GM12892 (cell line): ENCODE measurements at places on chromosomes 6 and 20.

DNA sequence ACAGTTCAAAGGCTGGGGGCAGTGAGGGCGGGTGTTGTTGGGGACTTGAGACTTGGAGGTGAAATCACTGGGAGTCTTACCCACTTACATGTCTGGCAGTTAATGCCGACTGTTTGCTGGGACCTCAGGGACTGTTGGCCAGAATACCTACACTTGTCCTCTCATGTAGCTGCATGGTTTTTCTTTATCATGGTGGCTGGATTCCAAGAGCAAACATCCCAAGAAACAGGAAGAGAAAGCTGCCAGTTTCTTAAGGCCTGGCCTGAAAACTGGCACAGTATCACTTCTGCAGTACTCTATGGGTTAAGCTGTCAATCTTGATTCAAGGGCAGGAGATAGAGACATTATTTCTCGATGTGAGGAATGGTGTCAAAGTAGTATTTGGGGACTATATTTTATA is 19.8 kb upstream of the C6orf62 start:
- no peak for DNase-seq

GRCh38 chr20:8317448-8317847 is 185.4 kb downstream of the PLCB1 start:
- no peak for DNase-seq

- no peak for DNase-seq
Measured at GRCh38 chr6:75492386-75493153, 1.0 kb downstream of the FILIP1 start.

DNA sequence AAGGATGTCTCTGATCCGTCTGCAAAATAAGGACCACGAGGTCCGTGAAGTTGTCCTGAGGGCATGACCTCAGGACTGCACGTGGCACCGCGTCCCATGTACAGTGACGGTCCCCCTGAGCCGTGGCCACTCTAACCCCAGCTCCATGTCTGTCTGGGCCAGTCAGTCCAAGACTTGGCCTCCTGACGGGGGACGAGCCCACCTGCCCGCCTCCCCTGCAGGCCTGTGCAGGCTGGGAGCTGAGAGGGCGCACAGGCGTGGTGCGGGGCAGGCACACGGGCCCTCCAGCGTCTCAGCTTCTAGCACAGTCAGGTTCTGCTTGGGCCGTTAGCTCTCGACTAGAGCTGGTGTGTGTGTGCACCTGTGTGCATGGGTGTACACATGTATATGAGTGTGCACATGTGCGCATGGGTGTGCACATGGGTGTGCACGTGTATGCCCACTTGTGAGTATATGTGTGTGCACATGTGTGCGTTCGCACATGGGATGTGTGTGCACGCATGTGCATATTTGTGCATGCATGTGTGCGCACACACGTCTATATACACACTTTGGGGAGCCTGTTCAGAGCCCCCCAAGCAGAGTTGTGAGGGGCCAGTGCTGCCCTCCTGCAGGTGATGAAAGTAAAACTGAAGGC is 307.0 kb downstream of the TAF4 start:
- DNase-seq: no peak

GRCh38 chr6:167507376-167507945 is 182.6 kb downstream of the TTLL2 start:
- DNase-seq: no peak

- no peak for DNase-seq
Measured at GRCh38 chr6:56048601-56049000, 173.2 kb upstream of the BMP5 start.

DNA sequence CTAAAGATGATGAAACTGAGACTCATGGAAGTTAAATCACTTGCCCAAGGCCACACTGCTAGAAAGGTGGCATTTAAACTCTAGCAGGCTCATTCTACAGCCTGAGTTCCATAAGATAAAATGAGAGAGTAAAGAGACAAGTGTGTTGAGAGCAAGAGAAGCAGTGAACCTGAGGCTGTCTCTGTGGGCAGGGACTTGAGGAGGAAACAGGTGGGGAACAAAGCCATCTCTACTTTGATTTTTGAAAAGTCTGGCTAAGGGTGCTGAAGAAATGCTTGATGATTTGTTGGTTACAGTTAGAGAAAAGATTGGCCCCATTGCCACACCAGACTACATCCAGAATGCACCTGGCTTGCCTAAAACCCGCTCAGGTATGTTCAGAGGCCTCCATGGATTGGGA is 29.0 kb downstream of the GSS start:
- DNase-seq: no peak

- DNase-seq: no peak
Measured at GRCh38 chr20:58752565-58752964, 60.0 kb downstream of the NPEPL1 start.

DNA sequence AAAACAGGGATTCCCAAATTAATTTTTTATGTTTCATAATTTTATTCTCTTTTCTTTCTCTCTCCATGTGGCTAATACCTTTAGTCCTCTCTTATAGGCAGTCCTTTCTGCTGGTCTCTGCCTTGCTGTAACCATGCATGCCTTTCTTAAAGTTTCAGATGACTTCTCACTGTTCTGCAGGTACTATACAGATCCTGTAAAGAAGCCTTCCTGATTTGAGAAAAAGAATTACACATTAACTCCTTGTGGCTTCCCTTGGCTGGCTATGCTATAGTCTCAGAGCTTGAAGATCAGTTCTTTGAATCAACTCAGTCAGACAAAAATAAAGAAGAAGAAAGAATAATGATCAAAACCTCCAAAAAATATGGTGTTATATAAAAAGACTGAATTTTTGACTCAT is 7.3 kb upstream of the GPR63 start:
- DNase-seq: no peak

GRCh38 chr6:40054186-40054585 is 119.9 kb upstream of the MOCS1 start:
- DNase-seq: no peak

DNA sequence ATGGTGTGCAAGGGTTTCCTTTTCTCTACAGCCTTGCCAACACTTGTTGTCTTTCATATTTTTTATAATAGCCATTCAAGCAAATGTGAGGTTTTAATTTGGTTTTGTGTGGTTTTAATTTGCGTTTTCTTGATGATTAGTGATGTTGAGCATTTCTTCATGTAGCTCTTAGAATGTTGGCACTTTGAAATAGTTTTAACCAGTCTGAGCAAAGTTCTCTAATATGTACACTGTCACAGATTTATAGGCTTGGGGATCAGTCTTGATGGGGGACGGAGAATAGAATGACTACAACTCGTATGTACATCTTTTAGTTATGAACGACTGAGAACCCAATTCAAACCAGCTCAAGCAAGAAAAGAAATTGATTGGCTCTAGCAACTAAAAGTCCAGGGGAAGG is 1003.1 kb downstream of the KIF16B start:
- DNase-seq: no peak

DNA sequence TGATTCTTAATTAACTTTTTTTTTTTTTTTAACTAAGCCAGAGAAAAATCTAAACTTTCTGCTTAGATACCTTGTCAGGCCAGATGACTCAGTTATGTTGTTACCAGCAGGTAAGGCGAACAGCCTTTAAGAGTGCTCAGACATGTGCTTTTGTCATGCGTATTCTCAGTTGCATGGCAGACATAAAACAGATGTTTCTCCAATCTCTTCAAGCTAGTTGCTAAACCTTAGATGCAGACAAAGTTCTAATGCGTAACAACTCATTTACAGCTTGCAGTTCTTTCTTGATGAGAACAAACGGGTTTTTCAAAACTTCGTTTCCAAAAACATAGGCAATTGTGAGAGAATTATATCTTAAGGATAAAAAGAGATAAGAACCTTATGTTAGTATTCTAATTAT is 49.6 kb upstream of the GFRAL start:
- DNase-seq: no peak

DNA sequence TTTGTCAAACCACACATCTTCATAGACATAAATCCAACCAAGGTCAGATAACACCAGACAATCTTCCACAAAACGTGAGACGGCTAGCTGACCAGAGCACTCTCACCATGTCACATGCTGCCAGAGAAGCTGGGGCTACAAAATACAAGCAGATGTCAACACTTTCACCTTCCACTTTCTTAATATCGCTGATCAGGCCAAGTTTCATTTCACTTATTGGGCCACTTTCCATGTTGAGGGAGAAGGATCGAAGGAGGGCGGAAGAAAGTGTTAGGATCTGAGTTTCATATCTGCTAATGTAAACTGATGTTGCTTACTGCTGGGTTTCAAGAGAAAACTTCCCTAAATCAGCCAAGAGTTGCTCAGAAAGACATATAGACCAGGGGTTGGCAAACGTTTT is 177.0 kb upstream of the PRDM1 start:
- DNase-seq: no peak

GRCh38 chr20:47303736-47304135 is 52.8 kb downstream of the ZMYND8 start:
- DNase-seq: no peak

DNA sequence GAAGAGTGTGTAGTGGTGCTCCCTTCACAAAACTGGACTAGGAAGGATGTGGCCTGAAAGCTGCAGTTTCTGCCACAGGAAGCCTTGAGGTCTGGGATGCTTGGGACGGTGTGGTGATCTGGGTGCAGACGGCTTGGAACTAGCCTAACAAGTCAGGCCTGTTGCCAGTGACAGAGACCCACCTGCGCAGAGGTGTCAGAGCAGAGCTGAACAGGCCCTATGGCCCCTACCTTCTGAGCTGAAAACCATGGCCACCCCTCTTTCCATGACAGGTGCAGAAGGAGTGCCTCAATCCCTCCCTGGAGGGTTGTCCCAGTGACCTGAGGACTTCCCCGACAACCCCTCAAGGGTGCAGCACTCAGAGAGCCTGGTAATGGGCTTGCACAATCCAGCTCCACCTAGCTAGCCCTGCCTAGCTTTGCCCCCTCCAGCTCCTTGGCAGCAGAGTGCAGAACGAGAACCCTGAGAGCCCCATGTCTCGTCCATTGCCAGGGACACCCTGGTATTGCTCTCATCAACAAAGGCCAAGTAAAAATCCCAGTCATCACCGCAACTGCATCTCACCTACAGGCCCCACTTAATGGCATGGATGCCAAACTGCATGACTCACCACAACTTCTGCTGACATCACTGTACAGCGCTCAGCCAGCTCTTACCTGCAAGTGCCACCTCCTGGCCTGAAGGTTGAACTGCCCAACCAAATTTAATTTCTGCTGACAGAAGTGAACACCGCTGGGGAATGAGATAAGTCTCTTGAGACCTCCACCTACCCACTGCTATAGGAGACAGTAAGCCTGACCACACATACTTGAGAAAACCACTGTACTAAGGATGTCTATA is 563.1 kb downstream of the TFAP2A start:
- no peak for DNase-seq

GRCh38 chr20:35511814-35512420 is 17.5 kb downstream of the C20orf173 start:
- DNase-seq: no peak

DNA sequence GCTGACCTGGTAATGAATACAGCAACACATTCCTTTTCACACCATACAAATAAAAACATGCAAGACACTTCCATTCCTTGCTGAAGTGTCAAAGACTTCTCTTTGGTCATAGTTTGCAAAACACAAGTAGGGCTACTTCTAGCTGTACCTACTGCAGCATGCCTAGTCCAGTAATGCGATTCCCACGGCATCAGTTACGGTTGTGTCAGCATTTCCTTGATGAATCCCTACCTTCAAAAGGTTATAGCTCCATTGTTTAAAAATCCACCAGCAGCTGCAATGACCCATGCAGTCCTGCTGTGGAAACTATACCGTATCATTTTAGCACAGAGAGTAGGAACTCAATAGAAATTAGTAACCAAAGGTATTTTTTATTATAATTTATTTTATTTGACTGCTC is 1371.5 kb downstream of the EPHA7 start:
- DNase-seq: no peak

- no peak for DNase-seq
Measured at GRCh38 chr6:85360794-85361642, 88.9 kb upstream of the NT5E start.

DNA sequence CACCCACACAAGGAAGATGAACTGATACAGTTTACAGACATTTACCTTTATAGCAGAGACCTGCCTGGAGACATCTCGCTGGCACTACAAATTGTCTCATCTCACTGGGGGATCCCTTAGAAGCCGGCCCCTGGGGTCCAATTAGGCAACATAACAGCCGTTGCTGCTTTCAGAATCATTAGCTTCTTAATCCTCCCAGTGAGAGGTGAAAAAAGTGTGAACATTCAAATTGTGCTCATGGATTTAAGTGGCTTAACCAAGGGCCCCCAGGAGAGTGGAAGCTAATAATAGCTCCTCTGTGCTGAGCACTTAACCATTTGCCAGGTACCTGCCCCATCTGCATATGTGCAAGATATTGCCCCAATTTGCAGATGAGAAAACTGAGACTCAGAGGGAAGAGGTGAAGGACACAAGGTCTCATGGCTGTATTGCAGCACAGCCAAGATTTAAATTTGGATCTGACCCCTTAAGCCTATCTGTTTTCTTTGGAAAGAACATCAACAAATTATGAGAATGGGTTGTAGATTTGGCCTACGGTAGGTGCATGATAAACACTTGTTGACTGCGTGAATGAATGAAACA is 101.0 kb downstream of the EYA2 start:
- DNase-seq: no peak

- no peak for DNase-seq
Measured at GRCh38 chr20:41981746-41982145, 363.6 kb upstream of the CHD6 start.

GRCh38 chr6:44267252-44267651 is 1.9 kb upstream of the NFKBIE start:
- no peak for DNase-seq

- DNase-seq: no peak
Measured at GRCh38 chr20:539848-540247, 3.7 kb downstream of the CSNK2A1 start.

DNA sequence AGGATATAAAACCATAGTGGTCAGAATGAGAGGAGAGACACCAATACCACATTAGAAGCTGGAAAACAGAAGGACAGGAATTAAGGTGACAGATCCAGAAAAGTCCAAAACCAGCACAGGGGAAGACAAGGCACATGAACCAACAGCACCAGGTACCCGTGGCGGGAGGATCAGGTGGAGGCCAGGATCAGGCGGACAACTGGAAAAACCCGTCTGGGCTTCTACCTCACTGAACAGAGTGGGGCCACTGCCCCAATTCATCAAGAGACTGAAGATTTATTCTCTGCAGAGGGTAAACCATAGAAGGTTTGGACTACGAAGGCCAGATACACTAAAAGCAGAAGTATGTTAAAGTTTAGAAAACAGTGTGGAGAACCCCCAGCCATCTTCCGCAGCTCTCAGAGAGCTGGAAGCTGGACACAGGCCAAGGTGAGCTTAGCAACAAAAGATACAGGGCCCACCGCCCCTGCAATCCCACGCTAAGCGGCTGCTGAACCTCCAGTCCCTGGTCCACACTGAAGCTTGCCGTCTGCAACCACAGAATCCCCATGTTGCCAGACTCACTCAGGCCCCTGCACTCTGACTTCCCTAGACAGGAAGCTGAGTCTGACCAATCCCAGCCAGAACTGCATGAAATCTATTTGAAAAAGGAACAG is 29.9 kb downstream of the ABHD12 start:
- DNase-seq: peak; percentile 23

DNA sequence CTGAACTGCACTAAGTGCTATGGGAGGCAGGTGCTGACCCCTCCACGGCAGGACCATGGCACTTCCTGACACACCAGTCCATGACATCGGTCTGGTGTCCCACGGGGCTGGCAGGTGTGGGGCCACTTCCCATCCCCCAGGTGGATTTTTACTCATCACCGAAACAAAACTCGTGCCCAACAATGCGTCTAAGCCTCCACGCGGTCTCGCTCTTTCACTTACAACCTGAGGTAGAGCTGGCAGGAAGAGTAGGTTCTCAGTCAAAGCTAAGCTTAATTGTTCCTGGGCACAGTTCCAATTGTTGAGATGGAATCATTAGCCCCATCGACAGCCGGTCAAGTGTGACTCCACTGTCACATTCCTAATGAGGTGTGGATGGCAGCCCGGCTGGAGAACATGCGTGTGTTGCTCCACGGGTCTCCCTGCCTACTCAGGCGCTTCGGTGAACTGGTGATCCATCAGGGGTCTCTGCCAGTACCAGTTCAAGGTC is 125.7 kb downstream of the SLC23A2 start:
- DNase-seq: no peak
